Mesothelial cell of epicardium (in vitro differentiated cells): ENCODE measurements at places on chromosomes 5 and 9.

DNA sequence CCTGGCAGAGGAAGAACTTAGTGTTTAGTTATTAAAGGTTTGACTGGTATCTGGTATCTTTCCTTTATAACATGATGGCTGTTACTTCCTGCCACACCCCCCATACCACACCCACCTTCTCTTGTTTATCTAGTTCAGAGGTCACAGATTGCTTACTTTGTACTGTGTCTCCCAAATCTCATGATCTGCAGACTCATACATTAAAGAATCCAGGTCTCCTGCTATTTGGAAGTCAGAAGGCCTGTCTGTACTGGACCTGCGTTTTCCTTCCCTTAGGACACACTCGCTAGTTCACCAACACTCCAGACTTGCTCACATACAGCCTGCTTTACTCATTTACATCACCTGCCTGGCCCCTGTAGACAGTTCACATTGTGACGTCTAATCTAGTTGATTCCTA, 39.3 kb downstream of the NUDT12 start:
- no peaks in the 10 kb centered on the region for H3K36me3 ChIP-seq
- H3K27ac ChIP-seq = no peak overlapping the region
- H3K4me3 ChIP-seq = no peak overlapping the region
- no peaks in the 10 kb centered on the region for H3K4me1 ChIP-seq

GRCh38 chr5:141881886-141882285, 3.7 kb upstream of the PCDH1 start:
- peaks cover 80% of the 10 kb centered on the region for H3K27me3 ChIP-seq
- no peaks in the 10 kb centered on the region for H3K36me3 ChIP-seq
- H3K4me1 ChIP-seq = peaks cover 37% of the 10 kb centered on the region
- no peak overlapping the region for H3K4me3 ChIP-seq
- no peak overlapping the region for H3K27ac ChIP-seq

DNA sequence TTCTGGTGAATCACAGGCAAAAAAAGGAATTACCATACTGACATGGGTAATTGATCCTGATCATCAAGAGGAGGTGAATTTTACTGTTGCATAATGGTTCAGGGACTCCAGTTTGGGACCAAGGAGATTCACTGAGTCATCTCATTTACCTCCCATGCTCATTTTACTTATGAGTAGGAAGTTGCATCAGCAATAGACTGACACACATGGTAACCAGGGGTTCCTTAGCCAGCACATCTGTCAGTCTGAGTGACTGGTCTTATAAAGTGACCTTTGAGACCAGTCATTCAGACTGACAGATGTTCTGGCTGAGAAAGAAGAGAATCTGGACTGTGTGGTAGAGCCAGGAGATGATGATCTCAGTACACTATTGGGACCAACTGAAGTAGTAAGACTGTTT, 384.6 kb upstream of the CD180 start:
- peaks cover 3% of the 10 kb centered on the region for H3K4me1 ChIP-seq
- H3K27ac ChIP-seq = no peak overlapping the region
- H3K4me3 ChIP-seq = no peak overlapping the region
- no peak for DNase-seq
- no peaks in the 10 kb centered on the region for H3K27me3 ChIP-seq
- H3K36me3 ChIP-seq = no peaks in the 10 kb centered on the region

DNA sequence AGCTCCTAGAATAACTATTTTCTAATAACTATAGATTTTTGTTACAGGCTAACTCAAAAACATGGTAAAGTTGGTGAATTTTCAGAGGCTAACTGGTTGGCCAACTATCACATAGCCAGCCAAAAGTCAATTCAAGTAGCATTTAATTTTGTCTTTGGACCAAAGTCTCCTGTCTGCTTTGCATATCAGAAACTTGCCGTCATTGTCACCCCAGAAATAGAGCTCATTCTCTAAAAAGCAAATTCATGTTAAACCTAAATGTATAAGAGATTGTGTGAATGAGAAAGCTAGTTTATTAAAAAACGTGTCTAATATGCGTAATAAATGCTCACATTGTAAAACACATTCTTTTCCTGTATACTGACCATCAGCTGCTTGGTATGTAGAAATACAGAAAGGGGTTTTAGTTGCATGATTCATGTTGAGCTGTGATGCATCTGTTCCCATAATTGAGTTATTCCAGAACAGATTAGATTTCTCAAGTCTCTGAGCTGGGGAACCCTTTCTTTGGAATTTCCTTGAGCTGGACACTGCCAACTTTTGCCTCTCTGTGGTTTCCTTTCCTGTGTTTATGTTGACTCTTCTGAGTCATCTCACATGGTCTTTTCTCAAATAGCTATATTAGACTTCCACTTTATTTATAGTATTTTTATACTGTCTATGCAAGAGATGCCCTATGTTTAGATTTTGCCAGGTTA, 7.3 kb downstream of the SRFBP1 start:
- H3K36me3 ChIP-seq = peaks cover 9% of the 10 kb centered on the region
- peak overlapping the region; percentile 77 for H3K27ac ChIP-seq
- H3K27me3 ChIP-seq = no peaks in the 10 kb centered on the region
- no peak for DNase-seq
- H3K4me3 ChIP-seq = no peak overlapping the region

- no peaks in the 10 kb centered on the region for H3K36me3 ChIP-seq
- H3K4me1 ChIP-seq = peaks cover 42% of the 10 kb centered on the region
- no peak overlapping the region for H3K4me3 ChIP-seq
- no peak for DNase-seq
- peaks cover 21% of the 10 kb centered on the region for H3K27me3 ChIP-seq
Measured at GRCh38 chr9:98804083-98804482, 3.4 kb upstream of the GALNT12 start.

DNA sequence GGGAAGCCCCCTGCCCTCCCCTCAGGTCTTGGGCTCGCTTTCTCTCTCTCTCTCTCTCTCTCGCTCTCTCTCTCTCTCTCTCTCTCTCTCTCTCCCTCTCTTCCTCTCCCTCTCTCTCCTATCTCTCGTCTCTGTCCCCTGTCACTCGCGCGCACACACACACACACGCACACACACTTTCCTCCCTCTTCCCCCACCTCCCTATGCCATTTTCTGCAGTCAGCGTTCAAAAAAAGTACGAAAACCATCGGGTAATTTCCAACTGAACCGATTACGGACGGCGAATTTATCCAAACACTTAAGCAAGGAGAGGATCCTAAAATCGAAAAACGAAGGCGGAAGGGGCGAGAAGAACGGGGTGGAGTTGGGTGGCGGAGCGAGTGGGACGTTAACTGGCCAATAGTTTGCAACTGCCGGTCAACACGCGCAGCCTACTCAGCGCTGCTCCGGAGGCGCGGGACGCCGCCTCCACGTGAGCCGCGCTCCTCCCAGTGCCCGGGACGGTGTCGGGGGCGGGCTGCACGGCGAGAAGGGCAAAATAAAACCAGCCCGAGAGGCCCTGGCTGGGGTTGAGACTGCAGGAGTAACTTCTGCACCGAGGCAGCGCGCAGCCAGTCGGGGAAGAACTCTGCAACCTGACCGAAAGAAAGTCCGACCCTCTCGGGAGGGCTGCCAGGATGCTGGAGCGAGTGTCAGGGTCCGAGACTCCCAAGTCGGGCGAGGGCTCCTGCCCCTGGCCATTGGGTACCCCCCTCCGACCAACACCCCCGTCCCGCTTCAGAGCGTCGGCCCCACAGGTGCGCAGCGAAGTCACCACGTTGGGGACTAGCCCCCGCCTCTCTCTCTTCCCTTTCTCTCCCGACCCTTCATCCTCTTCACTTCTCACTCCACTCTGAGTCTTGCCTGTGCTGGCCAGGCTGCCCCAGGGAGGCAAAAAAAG, 24.9 kb upstream of the ELAVL2 start:
- no peak for DNase-seq
- H3K27ac ChIP-seq = no peak overlapping the region
- H3K4me3 ChIP-seq = peak overlapping the region; percentile 73
- peaks cover 58% of the 10 kb centered on the region for H3K27me3 ChIP-seq
- H3K36me3 ChIP-seq = no peaks in the 10 kb centered on the region
- peaks cover 18% of the 10 kb centered on the region for H3K4me1 ChIP-seq

DNA sequence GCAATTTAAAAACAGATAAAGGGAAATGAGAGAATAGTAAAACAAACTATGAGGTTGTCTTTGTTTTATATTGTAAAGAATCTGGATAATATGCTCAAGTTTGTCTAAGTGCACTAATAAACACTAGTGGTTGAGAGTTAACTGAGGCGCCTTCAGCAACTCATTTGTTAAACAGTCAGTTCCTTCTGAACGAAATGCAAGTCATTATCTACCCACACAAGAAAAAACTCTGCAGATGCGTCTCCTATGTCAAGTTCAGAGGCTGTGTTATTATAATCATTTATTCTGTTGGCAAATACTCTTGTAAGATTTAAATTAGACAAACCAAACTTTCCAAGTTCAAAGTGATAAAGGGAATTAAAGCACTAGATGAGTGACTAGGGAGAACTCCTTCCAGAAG, 20.3 kb upstream of the PCA3 start:
- peaks cover 7% of the 10 kb centered on the region for H3K27me3 ChIP-seq
- H3K4me1 ChIP-seq = peaks cover 9% of the 10 kb centered on the region
- no peak overlapping the region for H3K27ac ChIP-seq
- H3K4me3 ChIP-seq = no peak overlapping the region

DNA sequence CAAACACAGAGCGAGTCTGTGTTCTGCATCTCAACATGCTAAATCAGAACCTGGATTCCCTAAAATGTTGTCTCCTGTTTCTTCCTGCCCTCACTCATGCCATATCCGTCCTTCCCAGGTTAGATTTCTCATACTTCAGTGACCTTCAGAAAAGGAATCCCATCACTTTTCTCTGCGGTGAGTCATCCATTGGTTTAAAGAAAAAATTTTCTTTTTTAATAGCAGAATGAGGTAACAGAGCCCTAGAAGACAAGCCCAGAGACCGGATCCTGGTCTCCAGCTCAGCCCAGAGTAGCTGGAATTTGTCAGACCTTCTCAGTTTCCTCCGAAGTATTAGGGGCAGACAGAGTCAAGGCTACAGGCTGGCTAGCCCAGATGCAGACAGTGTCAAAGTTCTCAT, 143.2 kb upstream of the DMRT1 start:
- no peak overlapping the region for H3K4me3 ChIP-seq
- DNase-seq = no peak
- no peaks in the 10 kb centered on the region for H3K36me3 ChIP-seq
- H3K27ac ChIP-seq = peak overlapping the region; percentile 65
- H3K27me3 ChIP-seq = no peaks in the 10 kb centered on the region

GRCh38 chr5:100867039-100867562, 36.0 kb downstream of the ST8SIA4 start:
- H3K36me3 ChIP-seq = no peaks in the 10 kb centered on the region
- no peak overlapping the region for H3K4me3 ChIP-seq
- no peak overlapping the region for H3K27ac ChIP-seq
